ENCODE measurements at places on chromosomes 4 and X.

DNA sequence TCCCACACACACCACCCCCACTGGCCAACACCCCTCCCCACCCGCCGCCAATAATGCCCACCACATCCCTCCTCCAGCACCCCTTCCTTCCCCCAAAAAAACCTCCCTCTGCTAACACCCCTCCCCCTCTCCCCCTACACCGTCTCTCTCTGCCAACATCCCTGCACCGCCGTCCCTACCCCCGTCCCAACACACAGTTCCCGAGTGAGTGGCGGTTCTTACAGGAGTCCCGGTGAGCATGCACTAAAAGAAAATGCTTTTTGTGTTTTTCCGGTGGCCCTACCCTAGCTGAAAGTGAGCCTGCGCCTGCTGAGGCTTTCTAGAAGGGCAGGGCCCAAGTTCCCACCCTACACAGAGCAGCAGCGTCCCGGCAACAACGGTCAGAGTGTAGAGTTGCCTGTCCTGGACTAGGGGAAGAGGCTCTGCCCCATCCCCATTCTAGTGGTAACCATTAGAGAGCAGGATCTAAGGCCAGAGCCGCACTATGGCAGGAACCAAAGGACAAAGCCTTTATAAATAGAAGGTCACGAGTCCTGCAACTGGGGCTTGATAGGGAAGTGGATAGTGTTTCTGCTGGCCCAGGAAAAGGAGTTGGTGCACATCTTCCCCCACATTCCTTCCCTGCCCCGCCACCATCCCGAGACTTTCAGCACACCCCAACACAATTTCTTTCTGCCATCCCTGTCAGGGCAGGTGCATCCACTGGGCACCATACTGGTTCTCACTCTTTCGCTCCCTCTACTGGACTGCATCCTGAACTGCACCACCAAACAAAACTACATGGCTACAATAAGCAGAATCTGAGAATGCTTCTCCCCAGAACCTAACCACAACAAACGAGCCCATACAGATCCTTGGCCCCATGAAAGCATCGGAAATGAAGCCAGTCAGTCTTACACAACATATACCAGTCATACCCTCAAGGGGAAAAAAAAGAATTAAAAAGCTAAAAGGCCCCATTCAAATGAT is 78.1 kb upstream of the PAGE3 start:
- peak; percentile 64 for DNase-seq

GRCh38 chr4:167943872-167944505 is 148.3 kb upstream of the ANXA10 start:
- no peak for DNase-seq

DNA sequence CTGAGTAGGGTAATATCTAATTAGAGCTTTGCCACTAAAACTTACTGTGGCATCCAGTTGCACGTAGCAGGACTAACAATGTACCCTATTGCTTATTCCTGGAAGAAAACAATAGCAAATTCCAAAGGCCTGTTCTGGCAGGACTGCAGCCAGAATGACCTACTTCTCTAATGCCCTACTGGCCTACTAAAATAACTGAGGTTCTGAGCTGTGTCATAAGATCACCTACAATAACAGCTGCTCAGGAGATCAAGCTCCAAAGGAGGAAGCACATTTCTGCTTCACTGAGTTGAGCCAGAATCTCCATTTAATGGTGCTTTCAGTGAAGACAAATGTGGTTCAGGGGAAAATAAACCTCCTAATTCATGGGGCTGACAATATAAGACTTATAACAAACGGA is 42.2 kb upstream of the CXCL8 start:
- no peak for DNase-seq

- no peak for DNase-seq
Measured at GRCh38 chr4:140253556-140254027, 99.6 kb upstream of the MAML3 start.

DNA sequence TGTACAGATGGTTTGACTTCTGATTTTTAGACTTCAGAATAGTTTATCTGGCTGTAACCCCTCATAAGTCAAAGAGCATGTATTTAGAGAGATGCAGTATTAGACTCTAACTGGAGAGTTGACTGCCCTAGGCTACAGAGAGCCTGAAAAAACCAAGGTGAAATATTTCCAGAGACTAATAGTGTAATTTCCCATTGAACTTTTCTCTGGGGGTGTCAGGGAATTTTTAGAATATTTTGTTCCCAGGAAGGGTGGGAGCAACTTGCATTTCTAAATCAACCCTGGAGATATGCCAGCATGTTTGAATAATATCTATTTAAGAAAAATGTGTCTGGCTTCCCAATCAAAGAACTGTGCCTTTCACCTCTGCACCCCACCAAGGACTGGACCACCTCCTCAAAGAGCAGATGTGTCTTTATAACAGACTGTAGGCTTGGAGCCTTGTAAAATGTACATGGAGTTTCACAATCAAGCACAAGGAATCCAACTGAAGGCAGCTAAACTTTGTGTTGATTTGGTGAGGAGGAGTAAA is 2.0 kb downstream of the ANXA3 start:
- no peak for DNase-seq

DNA sequence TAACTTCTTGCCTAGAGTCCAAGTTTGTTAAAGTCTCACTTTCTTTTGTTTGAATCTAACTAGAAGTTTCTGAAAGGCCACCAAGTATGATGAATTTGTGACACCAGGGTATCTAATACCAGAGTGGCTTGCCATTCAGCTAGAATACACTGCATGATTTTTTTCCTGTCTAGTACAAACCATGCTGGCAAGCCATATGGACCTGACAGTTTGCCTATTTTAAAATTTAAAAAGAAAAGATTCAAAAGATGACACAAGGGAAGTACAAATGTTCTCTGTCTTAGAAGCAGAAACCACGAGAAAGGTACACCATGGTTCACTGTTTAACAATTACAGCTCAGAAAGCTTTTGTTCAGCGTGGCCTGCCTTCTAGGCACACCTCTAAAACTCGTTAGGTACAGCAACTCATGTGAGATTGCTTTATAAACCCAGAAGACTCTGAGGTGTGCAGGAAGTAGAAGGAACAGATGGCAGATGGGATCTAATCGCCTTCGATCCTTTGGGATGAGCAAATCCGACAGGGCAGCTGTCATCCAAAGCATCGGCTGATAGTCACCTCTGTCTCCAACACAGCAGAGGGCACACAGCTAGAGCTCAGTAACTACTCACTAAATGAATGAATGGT is 35.4 kb upstream of the CENPU start:
- no peak for DNase-seq

- no peak for DNase-seq
Measured at GRCh38 chr4:185774845-185775680, 36.9 kb downstream of the SORBS2 start.

DNA sequence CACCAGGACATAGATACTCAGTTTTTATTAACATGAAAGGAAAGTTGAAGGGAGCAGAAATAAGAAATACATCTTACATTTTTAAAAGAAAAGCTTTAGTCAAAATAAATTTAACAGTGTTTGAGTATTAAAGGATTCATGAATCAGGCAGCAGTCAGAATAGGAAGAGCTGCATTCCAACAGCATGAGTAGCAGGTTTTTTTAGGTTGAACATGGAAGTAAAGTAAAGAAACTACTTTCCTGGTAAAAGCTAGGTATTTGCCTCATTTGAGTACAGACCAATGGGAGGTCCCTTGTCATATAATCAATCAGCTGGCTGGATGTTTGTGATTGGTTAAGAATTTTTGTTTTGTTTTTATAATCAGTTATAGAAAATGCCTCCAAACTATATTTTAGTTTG is 645.9 kb upstream of the INTU start:
- no peak for DNase-seq

GRCh38 chrX:122582280-122582974 is 601.7 kb upstream of the GRIA3 start:
- no peak for DNase-seq

- no peak for DNase-seq
Measured at GRCh38 chrX:46733226-46733625, 25.7 kb downstream of the SLC9A7 start.

- no peak for DNase-seq
Measured at GRCh38 chr4:23373261-23373660, 516.6 kb downstream of the PPARGC1A start.

- no peak for DNase-seq
Measured at GRCh38 chrX:154738011-154738738, 12.7 kb downstream of the GAB3 start.

DNA sequence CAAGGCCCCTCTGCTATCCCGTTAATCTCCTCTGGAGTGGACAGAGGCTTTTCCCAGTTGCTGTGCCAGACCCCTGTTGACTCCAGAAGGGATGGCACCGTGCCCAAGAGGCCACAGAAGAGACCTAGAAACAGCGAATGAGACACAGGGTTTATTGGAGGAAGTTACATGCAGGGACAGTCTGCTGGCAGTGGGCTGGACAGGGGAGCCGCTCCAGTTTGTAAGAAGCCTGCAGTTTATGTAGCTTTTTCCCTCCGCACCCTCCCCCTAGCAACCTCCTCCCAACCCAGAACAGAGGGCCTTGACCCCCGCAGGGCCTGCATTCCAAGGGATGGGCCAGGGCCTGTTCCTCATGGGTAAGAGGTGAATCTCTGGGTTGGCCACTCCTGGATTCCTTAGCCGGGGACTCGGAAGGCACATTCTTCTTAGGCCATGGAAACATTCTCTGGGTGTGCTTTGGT is 216.8 kb upstream of the PSAPL1 start:
- no peak for DNase-seq

DNA sequence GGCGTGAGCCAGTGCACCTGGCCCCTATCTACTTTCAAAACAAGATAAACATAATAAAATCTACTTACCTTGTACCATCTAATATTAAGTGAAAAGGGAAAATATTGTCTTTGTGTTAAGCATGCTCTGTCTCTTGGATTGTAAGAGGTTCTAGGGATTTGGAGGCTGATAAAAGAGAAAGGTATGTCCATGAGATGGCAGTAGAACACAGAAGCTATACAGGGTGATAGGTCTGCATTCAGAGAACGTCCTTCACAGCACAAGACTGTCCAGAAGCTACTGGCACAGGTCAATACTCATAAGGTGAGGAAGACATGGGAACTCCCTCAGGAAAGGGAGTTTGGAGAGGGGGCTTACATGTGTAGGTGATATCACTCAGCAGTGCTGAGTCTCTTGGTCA is 135.5 kb downstream of the TMEM47 start:
- DNase-seq, result no peak

DNA sequence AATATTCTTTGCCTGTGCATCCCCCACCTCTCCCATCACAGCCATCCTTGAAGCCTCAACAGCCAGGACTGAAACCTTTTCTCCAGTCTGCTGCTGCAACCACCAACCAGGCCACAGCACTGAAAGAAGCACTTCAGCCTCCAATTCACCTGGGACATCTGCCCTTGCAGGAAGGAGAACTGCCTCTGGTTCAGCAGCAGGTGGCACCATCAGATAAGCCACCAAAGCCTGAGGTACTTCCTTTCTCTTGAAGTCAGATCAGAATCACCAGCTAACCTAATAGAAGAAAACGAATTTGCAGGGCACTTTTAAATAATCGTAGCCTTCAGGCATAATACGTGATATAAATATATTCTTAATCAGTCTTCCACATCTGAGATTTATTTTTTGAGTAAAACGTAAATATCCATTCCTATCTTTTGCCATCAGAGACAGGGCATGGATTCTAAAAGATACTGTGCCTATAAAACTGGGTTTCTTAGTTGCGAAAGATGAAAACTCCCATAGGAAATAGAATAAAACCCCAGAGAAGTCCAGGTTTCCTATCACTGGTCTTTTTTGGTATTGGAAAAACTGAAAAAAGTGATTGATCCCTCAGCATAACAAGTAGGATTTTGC is 9.5 kb downstream of the AMBN start:
- peak; percentile 53 for DNase-seq

GRCh38 chrX:49925176-49925575 is 2.8 kb downstream of the CLCN5 start:
- DNase-seq, result no peak

- no peak for DNase-seq
Measured at GRCh38 chr4:173698557-173699262, 168.7 kb upstream of the HAND2 start.

DNA sequence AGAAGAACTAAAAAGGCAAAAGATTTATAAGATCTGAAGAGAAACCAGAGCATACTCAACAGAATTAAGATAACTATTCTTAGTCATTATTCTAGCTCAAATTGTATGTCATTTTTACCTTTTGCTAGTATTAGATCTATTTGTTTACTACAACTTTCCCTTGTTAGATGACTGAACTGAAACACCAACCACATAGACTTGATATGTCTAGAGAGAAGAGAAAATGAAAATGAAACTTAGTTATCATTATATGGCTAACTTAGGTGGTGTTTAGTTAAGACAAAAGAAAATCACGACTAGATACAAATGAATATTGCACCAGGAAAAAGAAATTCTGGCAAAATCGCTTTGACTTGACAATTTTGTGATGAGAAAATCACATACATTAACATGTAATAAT is 690.8 kb downstream of the PCDH18 start:
- no peak for DNase-seq

DNA sequence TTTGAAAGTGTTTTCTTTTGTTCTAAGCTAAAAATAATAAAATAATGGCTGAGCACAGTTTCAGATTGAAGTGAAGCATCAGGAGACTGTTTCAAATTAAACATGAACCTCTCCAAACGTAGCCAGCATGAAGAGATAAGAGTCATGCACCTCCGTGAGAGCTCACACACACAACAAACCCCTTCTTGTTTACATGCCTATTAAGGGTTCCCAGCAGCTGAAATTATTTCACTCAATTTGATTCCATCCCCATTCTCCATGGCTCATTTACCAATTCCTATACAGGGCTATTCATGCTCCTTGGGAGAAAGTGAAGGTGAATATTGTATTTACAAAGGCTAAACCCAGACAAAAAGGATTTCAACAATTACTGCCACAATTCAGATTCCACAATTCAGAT is 954.1 kb upstream of the INTU start:
- no peak for DNase-seq

DNA sequence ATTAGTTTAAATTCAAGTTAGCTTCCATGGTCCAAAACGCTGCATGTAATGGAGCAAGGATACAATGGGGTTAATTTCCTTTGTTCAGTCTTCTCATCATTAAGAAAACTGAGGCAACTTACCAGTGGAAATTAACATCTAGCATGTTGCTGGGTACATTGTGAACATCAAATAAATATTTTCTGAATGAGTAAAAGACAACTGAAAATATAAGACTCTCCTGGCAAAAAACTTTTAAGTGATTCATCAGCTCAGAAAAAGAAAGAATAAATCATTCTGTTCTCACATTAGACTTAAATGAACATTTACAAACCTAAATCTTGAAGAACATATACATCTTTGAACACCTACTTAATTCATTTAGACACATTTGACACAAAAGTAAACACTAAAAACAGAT is 138.4 kb upstream of the ETNPPL start:
- no peak for DNase-seq

GRCh38 chrX:154719132-154719675 is 31.7 kb downstream of the GAB3 start:
- DNase-seq, result peak; percentile 60

- no peak for DNase-seq
Measured at GRCh38 chr4:41839916-41840854, 91.7 kb upstream of the PHOX2B start.

DNA sequence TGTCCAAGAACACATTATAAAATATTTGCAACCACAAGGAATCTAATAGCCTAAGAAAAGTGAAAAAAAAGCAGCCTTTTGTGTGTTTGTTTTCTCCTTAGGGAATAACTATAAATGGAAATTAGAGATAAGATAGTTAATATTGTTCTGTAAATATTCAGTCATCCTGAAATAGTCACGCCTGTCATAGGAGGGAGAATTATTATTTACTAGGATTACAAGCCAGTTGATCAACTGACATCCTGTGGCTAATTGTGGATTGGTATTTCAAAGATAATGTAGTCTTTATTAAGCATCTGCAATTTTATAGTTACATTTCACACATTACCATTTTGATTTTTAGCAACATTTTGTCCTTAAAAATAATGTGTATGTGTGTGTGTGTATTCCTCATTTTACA is 118.6 kb downstream of the CCSER1 start:
- DNase-seq, result no peak

- DNase-seq, result no peak
Measured at GRCh38 chr4:30744957-30745640, 24.9 kb downstream of the PCDH7 start.

Measured in central memory CD4-positive, alpha-beta T cell (primary cell).